Activated T-cell treated with anti-CD3 and anti-CD28 coated beads for 48 hours (primary cell): ENCODE measurements at places on chromosomes 5 and 9.

DNA sequence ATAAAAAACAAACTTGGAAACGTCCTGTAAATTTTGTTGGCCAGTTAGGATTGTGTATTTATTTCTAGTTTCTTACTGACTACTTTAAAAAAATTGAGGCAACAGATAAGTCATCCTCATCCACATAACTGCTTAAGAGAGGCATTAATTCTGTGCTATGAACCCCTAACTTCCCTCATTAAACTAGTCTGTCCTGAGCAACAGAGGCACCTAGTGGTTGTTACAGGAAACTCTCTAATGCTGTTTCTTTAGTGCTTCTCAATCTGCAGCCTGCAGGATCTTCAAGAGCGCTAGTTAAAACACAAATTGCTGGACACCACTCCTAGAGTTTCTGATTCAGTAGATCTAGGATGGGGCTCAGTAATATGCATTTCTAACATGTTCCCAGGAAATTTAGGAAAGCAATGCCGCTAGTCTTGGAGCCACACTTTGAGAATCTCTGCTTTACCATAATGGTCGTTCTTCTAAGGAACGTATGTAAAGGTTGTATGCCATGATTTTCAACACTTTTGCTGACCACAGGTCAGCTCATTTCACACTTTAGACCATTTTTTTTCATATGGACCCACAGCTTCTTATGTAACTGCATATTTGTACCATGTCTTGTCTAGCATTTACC lies 410.1 kb upstream of the SMARCA2 start:
- no peak for DNase-seq

DNA sequence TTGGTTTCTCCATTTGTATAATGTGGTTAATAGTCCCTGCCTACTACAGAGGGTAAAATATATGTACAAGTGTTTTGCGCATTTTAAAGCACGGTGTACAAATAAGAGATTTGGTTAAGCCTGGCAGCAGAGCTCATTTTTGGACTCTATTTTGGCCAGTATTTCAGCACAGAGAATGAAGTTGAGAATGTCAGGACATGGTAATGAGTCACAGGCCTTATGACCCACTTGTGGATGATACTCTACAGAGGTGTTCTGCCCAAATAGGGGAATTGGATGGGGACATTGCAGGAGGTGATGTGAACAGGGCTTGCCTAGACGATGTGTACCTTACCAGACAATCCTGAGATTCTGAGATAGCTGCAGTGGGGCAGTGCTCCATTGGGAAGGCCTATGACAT lies 50.6 kb downstream of the MELK start:
- no peak for DNase-seq

DNA sequence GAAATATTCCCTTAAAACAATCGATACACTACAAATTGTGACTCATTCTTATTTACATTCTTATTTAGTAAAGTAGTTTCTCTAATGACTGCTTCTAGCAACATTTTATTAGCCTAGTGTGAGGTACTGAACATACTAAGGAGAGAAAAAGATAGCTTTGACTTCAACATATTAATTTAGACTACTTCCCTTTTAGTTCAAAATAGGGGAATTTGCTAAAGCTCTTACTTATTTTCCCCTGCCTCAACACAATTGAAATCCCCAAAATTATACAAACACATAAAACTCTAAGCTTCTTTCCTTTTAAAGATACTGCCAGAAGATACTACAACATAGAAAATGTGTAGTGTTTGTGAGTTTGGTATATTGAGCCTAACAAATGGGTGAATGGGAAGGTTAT lies 55.2 kb downstream of the ANXA1 start:
- no peak for DNase-seq

DNA sequence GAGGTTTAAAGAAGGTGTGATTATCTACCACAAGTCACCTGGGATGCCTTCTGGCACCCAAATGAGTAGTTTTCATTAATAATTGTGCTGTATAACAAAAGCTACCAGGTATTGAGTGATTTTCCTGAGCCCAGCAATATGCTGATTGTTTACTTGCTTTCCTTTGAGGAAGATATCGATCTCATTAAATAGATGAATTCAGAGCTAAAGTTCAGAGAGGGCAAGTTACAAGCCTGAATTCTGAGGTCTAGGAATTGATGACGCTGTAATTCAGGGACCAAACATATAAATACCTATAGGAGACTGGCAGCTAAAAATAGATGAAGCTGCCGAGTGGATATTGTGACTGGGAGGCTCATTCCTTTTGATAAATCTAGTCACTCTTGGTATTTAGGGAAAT lies 1.1 kb downstream of the ERCC6L2 start:
- DNase-seq, result no peak

- no peak for DNase-seq
Measured at GRCh38 chr5:93209476-93209875, 371.5 kb downstream of the NR2F1-AS1 start.

GRCh38 chr5:52880541-52880940 lies 92.8 kb downstream of the ITGA1 start:
- DNase-seq, result no peak

DNA sequence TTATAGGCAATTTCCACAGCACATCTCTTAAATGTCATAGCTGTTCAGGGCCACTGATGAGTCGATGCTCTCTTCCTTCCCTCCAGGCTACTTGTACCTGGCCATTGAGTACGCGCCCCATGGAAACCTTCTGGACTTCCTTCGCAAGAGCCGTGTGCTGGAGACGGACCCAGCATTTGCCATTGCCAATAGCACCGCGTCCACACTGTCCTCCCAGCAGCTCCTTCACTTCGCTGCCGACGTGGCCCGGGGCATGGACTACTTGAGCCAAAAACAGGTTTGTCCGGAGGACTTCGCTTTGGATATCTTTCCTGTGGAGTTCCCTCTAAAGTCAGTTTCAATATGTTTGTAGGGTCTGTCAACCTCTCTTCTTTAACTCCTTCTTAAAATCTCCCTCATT lies 84.3 kb downstream of the EQTN start:
- DNase-seq, result no peak

GRCh38 chr9:71819115-71819739 lies 50.9 kb upstream of the CEMIP2 start:
- no peak for DNase-seq

GRCh38 chr5:111229221-111229835 lies 5.1 kb downstream of the CAMK4 start:
- no peak for DNase-seq

GRCh38 chr5:94562327-94562971 lies 56.0 kb downstream of the KIAA0825 start:
- DNase-seq, result no peak

- DNase-seq, result no peak
Measured at GRCh38 chr5:142924135-142924883, 154.1 kb downstream of the ARHGAP26 start.

DNA sequence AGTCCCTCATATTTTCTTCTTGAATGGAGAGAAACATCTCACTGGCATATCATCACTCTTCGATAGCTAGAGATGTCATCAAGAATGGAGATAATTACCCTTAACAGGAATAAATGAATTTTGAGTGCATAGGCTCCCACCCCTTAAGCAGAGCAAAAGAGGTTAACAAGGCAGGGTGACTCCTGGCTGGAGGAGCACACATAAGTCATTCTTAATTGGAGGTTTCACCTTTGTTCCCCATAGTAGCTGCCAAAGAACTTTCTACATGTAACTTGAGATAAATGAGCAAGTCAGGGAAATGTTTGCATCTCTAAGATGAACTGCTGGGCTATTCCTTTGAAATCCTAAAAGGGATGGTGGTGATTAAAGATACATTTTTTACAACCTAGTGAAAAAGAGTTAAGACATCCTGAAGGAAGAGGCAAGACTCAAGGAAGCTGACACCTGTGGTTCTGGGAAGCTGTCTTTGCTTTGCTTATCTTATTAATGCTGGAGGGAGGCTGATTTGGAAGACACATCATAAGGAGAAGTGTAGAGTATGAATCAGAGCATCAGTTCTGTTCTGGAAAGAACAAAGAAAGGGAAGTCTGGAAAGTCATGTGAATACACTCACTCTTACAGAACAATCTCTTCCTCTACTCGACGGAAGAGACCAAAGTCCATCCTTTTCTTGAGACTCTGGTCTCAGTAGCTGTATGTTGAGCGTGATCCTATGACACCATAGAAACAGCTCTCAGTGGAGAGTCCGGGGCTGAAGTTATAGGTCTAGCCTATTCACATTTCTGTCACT lies 326.3 kb downstream of the OSTF1 start:
- DNase-seq, result no peak
